Urinary bladder (tissue), 4 donors: ENCODE measurements at places on chromosomes 5 and 9. TPM values are rescaled to one million over a fixed set of nuclear protein-coding genes. Genes with fewer than 3 reads are reported as not detected.

DNA sequence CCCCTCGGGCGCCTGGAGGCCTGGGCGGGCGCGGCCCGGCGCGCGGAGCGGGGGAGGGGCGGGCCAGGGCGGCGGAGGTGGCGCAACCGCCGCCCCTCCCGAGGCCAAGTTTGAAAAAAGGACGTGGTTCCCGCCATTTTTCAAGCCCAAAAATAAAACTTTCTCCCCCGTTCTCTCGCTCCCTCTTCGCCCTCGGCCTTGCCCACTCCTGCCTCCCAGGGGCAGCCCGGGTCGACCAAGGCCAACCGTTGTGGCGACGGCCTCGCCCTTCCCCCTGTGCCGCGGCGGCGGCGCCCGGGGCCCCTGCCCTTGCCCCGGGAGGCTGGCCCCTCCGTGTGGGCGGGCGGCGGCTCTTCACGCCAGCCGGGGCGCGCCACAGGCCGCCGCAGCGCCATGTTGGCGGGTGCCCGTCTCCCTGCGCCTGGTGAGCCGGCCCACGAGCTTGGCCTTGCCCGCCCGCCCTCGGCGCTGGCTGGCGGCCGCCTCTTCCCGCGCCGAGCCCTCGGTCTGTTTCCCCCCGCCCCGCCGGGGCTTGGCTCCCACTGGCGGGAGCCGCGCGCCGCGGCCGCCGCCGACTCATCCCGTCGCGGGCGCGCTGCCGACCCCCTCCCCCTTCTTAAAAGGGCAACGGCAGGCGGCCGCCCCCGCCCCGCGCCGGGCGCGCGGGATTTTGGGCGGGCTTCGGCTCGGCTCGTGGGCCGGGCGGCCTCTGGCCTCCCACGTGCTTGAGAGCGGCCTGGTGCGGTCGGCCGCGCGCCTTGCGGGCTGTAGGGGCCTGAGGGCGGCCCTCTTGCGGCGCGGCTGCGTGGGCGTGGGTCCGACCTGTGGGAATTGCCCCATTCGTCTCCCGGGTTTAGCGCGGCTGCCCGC is 1.3 kb downstream of the ANP32B start:
- no peak for DNase-seq

- DNase-seq = no peak
These were observed 215.1 kb downstream of the CD180 start for GRCh38 chr5:66981266-66982055.

GRCh38 chr5:109191153-109191558 is 218.6 kb downstream of the PJA2 start:
- DNase-seq = no peak

DNA sequence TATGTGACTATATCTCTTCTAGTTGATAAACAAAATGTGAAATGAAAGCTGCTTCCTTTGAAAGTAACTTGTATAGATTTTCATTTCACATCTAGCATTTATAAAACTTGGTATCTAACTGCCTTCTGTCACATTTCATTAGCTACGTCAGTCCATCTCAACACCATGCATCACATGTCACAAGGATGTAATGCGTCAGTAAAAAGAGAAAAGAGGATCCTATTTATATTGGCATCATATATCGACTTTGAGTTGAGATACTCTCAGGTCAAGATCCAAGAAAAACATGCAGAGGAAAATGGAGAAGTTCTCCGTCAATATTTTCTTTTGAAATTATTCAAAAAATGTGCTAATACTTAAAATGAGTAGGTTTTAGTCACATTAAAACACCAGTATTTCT is 1211.2 kb downstream of the EFNA5 start:
- DNase-seq = no peak

DNA sequence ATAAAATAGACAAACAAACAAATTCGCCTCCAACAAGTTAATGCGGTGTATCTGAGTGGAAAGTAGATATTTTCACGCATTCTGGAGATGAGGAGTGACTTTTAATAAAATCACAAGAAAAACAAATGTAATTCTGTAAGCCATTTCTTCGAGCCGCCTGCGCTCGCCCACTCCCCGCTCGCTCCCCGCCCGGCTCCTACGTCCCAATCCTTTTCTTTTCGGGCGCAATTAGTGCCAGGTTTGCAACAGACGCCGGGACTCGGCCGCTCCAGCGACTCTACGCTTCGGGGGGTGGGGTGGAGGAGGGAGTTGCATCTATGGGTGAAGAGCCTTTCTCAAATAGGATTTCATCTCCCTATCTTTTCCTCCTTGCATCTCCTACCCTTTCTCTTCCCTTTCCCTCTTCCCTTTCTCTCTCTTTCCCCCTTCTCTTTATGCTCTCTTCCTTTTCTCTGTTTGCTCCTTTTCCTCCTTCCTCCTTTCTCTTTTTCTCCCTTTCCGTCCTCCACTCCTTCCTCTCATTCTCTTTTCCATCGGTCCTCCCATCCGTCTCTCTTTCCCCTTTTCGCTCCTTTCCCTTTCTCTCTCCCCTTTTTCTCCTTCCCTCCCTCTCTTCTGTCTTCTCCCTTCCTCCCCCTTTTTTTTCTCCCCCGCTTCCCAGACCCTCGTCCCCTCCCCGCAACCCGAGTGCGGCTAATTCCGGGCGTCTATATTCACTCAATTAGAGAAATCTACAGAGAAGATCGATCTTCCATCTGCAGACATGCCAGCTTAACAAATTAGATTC is 6.1 kb upstream of the OTP start:
- no peak for DNase-seq

- no peak for DNase-seq
These were observed 57.2 kb downstream of the MTRR start for GRCh38 chr5:7925961-7926695.

The ANGPTL2 gene
- 94.6 TPM for polyA plus RNA-seq

The TRIM52 gene
- 13.8 TPM for polyA plus RNA-seq

The GHR gene
- polyA plus RNA-seq = 10.1 TPM
